ENCODE measurements at places on chromosomes 16 and 17.

DNA sequence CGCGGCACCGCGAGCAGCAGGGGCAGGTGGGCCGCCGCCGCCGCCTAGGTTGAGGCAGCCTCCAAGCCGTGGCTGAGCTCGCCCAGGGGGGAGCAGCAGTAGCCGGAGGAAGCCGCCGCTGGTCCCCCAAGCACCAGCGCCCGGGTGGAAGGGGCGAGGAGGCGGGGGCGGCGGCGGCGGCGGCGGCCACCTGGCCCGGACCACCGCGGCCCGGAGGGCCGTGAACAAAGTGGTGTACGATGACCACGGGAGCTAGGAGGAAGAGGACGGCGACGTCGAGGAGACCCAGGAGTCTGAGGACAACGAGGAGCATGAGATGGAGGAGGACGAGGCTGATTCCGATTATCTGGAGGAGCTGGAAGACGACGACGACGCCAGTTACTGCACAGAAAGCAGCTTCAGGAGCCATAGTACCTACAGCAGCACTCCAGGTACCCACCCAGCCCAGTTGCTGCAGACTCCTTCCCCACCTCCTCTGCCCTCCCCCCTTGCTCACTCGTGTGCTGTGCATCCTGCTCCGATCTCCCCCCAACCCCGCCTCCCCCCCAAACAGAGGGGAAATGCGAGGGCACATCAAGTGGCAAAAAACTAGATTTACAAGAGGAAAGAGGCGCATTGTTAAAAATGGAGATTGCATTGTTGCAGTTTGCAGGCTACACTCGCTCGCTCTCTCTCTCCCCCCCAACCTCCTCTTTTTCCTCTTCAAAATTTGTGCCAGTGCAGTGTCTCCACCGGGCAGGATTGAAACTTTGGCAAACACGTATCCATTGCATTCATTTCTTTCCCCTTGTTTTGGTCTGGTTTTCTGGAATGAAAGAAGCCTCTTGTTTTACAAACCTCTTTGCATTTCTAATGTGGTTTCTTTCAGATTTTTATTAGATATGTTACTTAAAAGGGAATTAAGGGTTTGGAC is 41.8 kb upstream of the AMZ2 start:
- no peak for DNase-seq
- H3K36me3 ChIP-seq = peaks cover 13% of the 10 kb centered on the region
- peaks cover 23% of the 10 kb centered on the region for H3K27me3 ChIP-seq

- H3K27me3 ChIP-seq = no peaks in the 10 kb centered on the region
- no peak overlapping the region for H3K27ac ChIP-seq
- H3K4me1 ChIP-seq = no peaks in the 10 kb centered on the region
- no peaks in the 10 kb centered on the region for H3K36me3 ChIP-seq
- H3K4me3 ChIP-seq = no peak overlapping the region
Observed at GRCh38 chr16:12390644-12391043, 413.0 kb downstream of the CPPED1 start.

- H3K4me3 ChIP-seq = no peak overlapping the region
- peaks cover 17% of the 10 kb centered on the region for H3K4me1 ChIP-seq
- H3K27me3 ChIP-seq = no peaks in the 10 kb centered on the region
- no peak for DNase-seq
- H3K36me3 ChIP-seq = no peaks in the 10 kb centered on the region
Observed at GRCh38 chr16:83802554-83803205, 5.1 kb upstream of the HSBP1 start.

DNA sequence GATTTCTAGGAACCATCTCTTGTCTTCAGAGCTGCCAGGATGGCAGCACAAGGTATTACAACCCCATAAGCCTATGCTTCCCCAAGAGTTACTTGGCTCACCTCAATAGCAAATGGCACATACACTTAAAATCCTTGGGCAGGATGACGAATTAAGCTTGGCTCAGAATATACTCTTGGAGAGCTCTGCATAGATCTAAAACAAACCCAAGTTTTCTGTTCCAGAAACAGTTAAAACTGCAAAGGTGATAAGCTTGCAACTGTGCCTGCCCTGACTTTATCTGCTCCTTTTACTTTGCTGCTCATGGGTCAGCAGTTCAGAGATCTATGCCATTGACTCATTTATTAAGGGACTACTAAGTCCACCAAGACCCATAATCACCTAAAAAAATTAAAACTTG is 26.1 kb downstream of the XPO6 start:
- H3K4me1 ChIP-seq = peaks cover 35% of the 10 kb centered on the region
- no peak for DNase-seq
- no peaks in the 10 kb centered on the region for H3K27me3 ChIP-seq
- H3K27ac ChIP-seq = no peak overlapping the region
- no peak overlapping the region for H3K4me3 ChIP-seq
- 0 out of 2 replicates have a peak, but pooled peaks cover under 1% of the 10 kb centered on the region for H3K36me3 ChIP-seq

GRCh38 chr17:58541249-58541648 is 26.8 kb upstream of the MTMR4 start:
- H3K36me3 ChIP-seq = no peaks in the 10 kb centered on the region
- H3K4me3 ChIP-seq = no peak overlapping the region
- H3K4me1 ChIP-seq = peaks cover 10% of the 10 kb centered on the region
- H3K27ac ChIP-seq = no peak overlapping the region

GRCh38 chr17:75335315-75335714 is 46.1 kb upstream of the SLC25A19 start:
- DNase-seq = no peak
- no peak overlapping the region for H3K4me3 ChIP-seq
- H3K36me3 ChIP-seq = peaks cover 18% of the 10 kb centered on the region
- H3K27me3 ChIP-seq = no peaks in the 10 kb centered on the region
- H3K27ac ChIP-seq = no peak overlapping the region
- H3K4me1 ChIP-seq = 0 out of 2 replicates have a peak, but pooled peaks cover 9% of the 10 kb centered on the region

DNA sequence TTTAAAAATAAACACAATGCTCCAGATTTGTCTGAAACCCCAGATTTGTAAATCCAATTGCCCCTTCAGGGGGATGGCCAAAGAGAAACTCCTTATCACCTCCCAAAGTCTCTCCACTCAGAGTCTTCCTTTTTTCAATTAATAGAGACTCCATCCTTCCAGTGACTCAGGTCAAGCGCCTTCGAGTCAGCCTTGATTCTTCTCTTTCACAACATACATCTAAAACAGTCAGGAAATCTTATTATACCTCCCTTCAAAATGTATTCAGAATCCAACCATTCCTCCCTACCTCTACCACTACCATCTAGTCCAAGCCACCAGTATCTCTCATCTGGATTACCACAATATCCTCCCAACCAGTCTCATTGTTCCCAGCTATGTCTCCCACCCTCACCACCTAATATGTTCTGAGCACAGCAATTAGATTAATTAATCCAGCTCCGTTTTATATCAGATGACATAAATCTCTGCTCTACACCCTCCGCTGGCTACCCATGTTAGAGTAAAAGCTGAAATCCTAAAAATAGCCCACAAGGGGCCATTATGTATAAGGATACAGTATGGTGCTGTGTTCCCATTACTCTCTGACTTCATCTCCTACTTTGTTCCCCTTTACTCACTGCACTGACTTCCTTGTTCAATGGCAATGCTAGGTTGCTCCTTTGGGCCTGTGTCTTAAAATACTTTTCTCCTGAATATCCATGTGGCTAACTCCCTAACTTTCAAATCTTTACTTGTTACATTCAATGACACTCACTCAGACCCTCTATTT is 11.8 kb downstream of the SIAH1 start:
- H3K27ac ChIP-seq = no peak overlapping the region
- H3K4me1 ChIP-seq = peaks cover 47% of the 10 kb centered on the region
- H3K4me3 ChIP-seq = no peak overlapping the region
- DNase-seq = no peak

GRCh38 chr17:2033153-2033552 is 3.2 kb downstream of the DPH1 start:
- no peak overlapping the region for H3K27ac ChIP-seq
- H3K4me3 ChIP-seq = no peak overlapping the region
- DNase-seq = no peak

DNA sequence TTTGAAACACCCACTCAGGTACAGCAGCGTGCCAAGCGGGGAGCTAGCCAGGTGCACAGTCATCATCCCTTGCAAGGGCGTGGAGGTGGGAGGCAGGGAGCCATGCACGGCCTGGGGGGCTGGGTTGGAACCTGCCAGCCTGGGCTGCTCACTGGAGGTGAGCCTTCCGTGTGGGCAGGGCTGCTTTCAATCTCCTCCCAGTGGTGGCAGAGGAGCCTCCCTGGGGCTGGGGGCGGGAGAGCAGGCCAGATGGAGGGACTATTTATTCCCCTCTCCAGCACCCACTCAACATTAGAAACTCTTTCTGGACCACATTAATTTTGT is 90.3 kb downstream of the KATNIP start:
- no peak overlapping the region for H3K27ac ChIP-seq
- H3K4me1 ChIP-seq = no peaks in the 10 kb centered on the region
- H3K4me3 ChIP-seq = no peak overlapping the region
- no peak for DNase-seq

DNA sequence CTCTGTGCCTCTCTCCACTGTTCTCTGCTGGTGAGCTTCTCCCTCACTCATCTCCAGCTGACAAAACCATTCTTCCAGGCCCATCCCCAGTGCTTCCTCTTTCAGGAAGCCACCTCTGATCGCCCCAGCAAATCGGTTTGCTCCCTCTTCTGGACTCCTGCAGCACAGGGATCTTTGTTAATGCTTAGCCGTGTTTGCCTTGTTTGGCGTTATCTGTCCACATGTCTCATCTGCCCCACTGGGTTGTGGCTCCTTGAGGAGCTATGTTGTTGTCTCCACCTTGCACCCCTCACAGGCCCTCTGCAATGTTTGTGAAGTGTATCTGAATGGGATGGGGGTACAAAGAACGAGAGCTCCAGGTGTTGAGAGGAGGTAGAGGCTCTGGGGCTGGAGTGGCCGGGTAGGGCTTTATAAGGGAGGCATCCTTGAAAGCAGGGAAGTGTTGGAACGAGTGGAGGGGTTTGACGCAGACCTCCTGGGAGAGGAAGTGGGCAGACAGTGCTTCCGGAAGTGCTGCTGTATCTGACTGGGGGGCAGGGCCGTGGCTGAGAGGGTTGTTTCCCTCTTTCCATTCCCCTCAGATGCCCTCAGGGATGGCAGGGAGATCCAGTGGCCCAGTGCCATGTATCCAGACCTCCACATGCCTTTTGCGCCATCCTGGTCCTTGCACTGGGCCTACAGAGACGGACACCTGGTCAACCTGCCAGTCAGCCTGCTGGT is 27.8 kb downstream of the CASKIN2 start:
- H3K4me3 ChIP-seq = no peak overlapping the region
- no peaks in the 10 kb centered on the region for H3K27me3 ChIP-seq
- no peak overlapping the region for H3K27ac ChIP-seq
- peaks cover 34% of the 10 kb centered on the region for H3K36me3 ChIP-seq
- no peak for DNase-seq

All from HepG2 (cell line).